ENCODE measurements at places on chromosomes 7 and 10.

GRCh38 chr10:4241724-4242345, 456.8 kb upstream of the KLF6 start:
- peak; percentile 51 for DNase-seq

DNA sequence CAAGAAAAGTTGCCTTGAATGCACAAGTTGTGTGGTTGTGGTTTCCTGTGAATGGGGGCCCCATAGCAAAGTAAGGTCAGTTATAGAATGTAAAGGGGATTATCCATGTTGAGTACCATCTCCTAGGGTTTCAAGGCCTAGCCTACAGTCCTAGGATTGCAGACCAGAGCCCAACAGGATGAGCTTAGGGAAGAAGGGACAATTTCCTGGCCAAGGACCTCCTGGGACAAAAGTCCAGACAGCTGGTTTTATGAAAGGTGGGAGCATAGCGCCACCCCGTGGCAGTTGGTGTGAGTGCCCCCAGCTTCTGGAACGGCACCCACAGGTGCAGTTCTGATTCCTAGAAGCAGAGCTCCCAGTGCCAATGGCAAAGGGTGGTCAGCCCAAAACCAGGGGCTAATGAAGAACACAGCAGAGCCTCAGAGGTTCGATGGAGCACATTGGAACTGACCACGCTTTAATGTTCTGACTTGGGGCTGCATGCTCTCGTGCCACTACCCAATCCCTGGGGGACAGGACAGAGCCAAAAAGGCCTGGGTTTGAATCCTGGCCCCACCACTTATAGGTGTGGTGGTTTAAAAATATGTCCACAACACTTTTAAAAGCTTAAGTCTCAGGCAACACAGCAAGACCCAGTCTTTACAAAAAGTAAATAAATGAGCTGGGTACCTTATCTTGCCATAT, 25.8 kb upstream of the TMEM120A start:
- peak; percentile 48 for DNase-seq

- DNase-seq: no peak
Observed at GRCh38 chr7:96329241-96329640, 7.3 kb upstream of the SLC25A13 start.

GRCh38 chr10:2933924-2934323, 133.4 kb upstream of the PFKP start:
- no peak for DNase-seq

- DNase-seq: no peak
Observed at GRCh38 chr7:101969997-101970585, 152.7 kb downstream of the CUX1 start.

DNA sequence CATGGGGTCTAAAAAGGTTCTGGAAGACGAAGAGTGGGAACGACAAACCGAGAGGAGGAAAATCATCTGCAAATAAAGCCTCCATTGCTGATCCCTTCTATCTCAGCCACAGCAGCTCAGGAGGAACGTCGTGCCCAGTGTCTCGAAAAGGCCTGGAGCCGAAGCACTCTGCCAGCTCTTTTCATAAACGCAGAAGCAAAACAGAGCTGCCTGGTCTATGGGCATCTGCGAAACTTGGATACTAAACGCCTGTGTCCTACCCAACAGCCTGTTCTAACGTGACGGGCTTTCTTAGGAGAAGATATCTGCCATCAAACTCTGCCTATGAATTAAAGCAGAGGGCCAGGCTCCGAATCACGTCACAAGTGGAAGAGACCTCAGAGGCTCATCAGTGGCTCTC, 68.7 kb downstream of the GNA12 start:
- no peak for DNase-seq

DNA sequence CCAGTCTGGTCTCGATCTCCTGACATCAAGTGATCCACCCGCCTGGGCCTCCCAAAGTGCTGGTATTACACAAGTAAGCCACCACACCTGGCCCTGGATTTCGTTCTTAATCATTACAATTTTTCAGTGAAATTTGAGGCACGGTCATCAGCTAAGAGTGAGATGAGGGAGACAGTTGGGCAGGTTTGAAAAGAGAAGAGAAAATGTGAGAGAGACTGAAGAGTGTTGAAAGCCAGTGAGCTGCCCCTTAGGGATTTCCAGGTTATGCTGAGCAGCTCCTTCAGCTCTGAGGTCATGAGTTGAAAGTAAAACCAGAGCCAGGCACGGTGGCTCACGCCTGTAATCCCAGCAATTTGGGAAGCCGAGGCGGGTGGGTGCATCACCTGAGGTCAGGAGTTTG, 5.9 kb upstream of the UPF2 start:
- no peak for DNase-seq

GRCh38 chr10:11930312-11930978, 107.3 kb downstream of the PROSER2 start:
- DNase-seq: no peak

DNA sequence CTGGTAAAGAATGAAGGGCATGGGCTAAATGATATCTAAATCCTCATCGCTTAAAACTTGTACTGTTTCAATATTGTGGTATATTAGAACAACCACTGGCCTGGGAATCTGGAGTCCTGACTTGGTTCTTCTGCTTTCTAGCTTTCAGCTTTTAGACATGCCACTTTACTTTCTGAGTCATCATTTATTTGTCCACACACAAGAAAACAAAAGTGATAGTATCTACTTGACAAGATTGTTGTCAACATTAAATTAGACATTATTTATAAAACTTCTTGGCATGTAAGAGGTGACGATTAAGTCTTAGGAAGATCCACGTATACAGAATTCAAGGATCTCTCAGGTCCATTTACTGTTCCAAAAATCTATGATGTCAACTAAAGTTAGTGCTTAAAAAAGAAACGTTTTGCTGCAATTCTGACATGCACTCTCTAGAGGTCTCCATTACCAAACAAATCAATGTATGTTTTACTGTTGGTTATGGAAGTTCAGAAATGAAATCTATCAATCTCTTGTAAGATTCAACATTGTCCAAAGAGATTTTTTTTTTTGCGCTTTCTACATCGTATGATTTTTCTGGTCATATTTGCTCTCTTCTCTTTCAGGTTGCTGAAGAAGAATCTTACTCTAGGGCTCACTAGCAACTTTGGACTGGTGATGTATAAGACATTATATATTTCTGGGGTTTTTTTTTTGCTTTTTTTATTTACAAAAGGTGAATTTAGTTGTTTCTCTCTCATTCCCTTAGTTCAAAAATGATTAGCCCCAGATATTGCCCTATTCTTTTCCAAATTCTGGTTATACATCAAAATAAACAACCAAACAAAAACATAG, 53.6 kb upstream of the DYNC1I1 start:
- peak; percentile 13 for DNase-seq

- DNase-seq: no peak
Observed at GRCh38 chr10:16440396-16441133, 3.8 kb downstream of the PTER start.

DNA sequence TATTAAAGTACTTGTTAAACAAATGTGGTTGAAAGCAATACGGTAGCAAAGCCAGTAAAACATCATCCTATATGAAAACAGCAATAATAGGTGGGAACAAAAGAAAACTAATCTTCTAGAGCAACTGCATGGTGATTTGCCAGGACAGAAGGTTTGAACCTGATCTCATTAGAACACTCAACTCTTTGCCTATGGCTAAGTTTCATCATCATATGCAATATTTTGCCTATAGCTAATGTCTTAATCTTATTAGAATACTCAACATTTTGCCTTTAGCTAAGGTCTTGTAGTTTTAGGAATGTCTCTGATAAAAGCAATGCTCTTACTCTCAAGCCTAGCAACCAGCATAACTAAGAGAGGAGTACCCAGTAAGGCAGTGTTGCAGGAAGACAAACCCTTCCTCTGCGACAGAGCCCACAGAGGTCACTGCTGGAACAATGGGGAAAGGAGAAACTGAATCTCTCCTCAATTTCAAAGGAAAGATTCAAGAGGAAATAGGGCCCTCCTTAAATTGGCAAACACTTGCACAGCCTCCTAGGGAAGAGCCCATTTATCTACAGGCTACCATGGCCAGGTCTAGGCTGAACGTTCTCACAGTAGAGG, 38.3 kb downstream of the CADPS2 start:
- no peak for DNase-seq

GRCh38 chr10:22468570-22469320, 123.4 kb downstream of the SPAG6 start:
- no peak for DNase-seq

All from Panc1 (cell line).